ENCODE measurements at places on chromosomes 6 and 20. TPM values are rescaled to one million over a fixed set of nuclear protein-coding genes. Genes with fewer than 3 reads are reported as not detected.

- DNase-seq: no peak
- no peak overlapping the region for H3K27ac ChIP-seq
- no peaks in the 10 kb centered on the region for H3K36me3 ChIP-seq
- no peaks in the 10 kb centered on the region for H3K27me3 ChIP-seq
Observed at GRCh38 chr20:19380211-19380610, 167.8 kb downstream of the SLC24A3 start.

DNA sequence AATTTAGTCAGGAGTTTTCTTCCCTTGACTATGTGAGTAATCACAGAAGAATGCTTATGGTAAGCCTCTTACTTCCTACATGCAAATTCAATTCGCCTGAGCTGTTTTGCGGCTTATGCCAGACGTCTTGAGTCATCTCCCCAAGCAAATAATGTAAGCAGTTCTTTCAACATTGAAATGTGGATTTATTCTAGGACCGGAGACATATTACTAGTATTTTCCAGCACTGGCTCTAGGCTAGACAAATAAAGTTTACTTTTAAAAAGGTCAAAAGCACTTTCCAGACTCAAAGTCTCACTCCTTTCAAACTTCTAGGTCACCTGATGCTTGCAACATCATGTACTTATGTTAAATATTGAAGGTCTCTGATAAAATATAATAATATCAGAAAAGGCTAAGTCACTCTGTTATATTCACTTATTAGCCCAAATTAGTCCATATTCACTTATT, 38.1 kb upstream of the NOX3 start:
- H3K27me3 ChIP-seq: no peaks in the 10 kb centered on the region
- H3K36me3 ChIP-seq: no peaks in the 10 kb centered on the region
- no peak overlapping the region for H3K27ac ChIP-seq
- no peak overlapping the region for H3K4me3 ChIP-seq
- no peak for DNase-seq

DNA sequence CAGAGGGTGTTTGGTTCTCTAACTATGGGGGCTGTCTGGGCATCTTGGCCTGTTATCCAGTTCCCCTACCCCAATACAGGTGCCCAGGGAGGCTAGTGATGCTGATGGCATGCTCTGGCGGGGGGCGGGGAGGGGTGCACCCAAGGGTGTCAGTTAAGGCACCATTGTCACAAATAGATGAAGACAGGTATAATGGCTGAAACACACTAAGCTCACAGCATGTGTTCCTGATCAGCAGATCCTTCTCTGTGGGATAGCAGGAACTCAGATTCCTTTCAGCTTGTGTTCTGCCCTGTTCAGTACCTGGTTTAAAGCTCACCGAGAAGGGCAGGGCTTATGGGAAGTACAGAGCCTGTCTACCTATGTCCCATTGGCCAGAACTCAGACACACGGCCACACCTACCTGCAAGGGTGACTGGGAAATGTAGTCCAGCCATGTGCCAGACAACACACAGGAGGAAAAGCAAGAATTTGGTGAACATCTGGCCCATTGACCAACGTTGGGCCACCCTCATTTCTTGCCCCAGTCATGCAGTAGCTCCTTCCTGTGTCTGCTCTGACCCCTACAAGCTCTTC, 3.4 kb upstream of the RSPO4 start:
- no peak overlapping the region for H3K4me3 ChIP-seq
- peaks cover 5% of the 10 kb centered on the region for H3K4me1 ChIP-seq
- no peak overlapping the region for H3K27ac ChIP-seq
- no peak for DNase-seq

The FAM209B gene
- not detected for total RNA-seq
